ENCODE measurements at places on chromosomes 3 and 15.

DNA sequence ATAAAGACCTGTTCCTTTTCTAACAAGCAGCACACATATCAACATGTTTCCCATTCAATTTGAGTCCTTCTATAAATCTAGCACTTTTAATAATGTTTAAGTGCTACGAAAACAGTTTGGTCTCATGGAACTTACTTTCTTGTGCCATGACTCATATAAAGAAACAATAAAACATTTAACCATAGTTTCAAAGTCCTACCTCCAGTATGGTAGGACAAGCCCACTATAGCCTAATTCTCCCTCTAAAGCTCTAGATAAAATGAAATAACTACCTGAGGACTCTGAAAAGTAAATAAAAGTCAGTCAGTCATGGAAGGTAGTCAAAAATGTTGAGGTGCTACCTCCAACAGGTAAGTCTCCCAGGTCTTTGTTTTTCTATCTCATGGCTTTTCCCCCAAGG, 12.0 kb upstream of the PIK3CA start:
- no peak for DNase-seq

DNA sequence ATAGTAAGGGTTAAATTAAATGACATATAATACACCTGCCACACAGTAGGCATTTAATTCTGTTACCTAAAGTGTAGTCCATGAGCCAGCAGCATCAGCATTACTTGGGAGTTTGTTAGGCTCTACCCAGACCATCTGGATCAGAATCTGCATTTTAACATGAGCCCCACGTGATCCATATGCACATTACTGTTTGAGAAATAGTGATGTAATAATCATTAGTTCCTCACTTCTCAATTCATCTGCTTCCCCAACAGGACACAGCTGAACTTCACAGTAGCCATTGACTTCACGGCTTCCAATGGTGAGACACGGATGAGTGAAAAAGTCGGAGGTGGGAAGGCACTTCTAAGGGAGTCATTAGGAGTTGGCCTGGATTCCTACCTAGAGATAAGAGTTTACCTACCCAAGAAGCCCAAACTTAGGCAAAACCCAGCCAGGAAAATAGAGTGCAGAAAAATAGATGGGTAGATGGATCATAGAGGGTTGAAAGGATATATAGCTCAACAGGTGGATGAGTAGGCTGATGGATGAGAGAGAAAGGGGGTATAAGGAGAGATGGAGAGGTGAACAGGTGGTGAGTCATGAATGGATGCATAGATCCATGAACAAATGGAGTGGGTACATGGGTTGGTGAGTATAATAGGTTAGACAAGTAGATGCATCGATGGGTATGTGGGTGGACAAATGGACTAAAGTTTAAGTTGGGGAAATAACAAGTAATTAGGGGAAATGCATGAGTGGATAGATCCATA, 13.3 kb downstream of the CPNE9 start:
- no peak for DNase-seq

GRCh38 chr3:49831341-49831740, 17.6 kb upstream of the UBA7 start:
- no peak for DNase-seq

- DNase-seq, result no peak
Observed at GRCh38 chr3:130671545-130672312, 74.9 kb downstream of the PIK3R4 start.

GRCh38 chr15:46229263-46229662, 594.4 kb downstream of the SQOR start:
- DNase-seq, result no peak

- no peak for DNase-seq
Observed at GRCh38 chr15:69920221-69920620, 177.5 kb downstream of the TLE3 start.

- no peak for DNase-seq
Observed at GRCh38 chr3:61520966-61521628, 40.3 kb upstream of the PTPRG start.

GRCh38 chr3:42802876-42803413, 1.3 kb downstream of the HIGD1A start:
- no peak for DNase-seq

GRCh38 chr3:190532731-190533203, 18.9 kb downstream of the IL1RAP start:
- no peak for DNase-seq

GRCh38 chr15:50138391-50138790, 19.4 kb upstream of the ATP8B4 start:
- no peak for DNase-seq

DNA sequence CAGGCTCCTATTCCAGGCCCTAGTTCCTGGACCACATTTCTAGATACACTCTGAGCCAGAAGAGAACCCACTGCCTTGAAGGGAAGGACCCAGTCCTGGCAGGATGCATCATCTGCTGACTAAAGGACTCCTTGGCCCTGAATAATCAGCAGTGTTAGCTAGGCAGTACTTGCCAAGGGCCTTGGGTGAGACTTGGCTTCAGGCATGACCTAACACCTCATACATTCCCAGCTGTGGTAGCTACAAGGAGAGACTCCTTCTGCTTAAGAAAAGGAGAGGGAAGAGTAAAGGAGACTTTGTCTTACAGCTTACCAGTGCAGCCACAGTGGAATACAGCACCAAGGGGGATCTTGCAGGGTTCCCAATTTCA, 26.4 kb downstream of the PEAK1 start:
- peak; percentile 31 for DNase-seq

- DNase-seq, result peak; percentile 75
Observed at GRCh38 chr15:40941528-40942336, 11.5 kb upstream of the CHAC1 start.

DNA sequence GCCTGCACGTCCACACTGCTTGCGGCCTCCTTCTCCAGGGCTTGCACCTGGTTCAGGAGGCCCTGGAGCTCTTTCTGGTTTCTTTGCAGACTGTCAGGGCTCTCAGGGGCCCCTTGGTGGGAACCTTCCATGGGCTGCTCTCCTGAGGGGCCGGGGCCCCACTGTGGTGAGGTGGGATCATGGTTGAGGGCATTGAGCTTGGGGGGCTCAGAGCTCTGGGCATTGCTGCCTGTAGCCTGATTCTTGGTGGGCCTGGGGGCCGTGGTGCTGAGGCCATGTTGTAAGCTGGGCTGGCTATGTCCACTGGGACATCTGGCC, 7.5 kb downstream of the XIRP1 start:
- no peak for DNase-seq

GRCh38 chr15:96107916-96108315, 222.6 kb upstream of the NR2F2 start:
- DNase-seq, result peak; percentile 86

- no peak for DNase-seq
Observed at GRCh38 chr3:106552351-106553043, 683.7 kb upstream of the CBLB start.

GRCh38 chr3:160126051-160126450, 99.2 kb upstream of the C3orf80 start:
- no peak for DNase-seq

GRCh38 chr3:9015250-9015649, 52.0 kb upstream of the RAD18 start:
- DNase-seq, result no peak

DNA sequence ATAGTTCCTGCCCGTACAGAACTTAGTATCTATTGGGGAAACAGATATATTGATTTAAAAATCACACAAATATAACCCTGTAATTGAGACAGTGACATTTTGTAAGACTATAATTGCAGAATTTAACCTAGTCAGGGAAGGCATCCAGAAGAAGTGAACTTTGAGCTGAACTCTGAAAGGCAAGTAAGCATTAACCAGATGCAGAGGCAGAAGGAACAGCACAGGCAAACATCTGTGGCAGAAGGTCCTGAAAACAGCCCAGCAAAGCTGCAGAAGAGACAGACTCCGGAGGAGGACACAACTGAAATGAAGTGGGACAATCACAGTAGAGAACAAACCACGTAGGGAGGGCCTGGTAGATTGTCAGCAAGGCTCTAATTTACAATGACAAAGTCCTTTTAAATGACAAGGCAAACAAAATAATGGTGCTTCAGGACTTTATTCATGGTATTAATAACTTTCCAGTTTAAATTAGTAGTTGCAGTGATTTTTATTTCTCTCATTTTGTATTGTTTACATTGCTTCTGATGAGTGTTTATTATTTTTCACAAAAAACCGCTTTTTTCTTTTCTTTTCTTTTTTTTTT, 14.5 kb downstream of the BCL2A1 start:
- DNase-seq, result no peak

DNA sequence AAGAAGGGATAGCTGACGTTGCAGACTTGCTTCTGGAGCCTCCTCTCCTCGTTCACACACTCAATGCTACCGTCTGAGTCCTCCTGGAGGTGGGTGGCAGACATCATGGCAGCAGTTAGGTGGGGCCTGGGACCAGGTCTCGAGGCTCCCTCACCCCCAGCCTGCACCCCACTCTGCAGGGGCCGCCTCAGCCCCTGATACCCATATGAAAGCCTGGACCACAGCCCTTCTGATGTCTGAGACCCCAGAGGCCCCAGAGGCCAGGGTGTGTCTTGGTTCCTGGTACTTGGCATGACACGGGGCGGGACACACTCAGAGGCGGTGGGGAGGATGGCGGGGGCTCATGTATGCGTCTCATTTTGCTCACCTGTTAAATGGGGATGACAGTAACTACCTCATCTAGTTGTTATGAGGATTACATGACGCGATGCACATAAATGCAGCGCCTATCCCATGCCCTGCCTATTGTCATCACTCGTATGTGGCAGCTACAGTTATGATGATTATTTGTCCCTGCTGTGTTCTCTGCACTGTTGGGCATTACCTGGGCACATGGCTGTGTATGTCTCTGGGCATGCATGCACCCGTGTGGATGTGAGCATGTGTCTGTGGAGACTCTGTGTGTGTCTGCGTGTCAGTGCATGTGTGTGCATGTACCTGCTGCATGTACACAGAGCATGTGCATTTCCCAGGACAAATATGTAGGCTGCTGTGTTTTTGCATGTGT, 39.9 kb downstream of the FEM1B start:
- DNase-seq, result no peak

GRCh38 chr15:85837011-85837433, 42.3 kb upstream of the KLHL25 start:
- no peak for DNase-seq

- DNase-seq, result no peak
Observed at GRCh38 chr3:27723815-27724458, 1.8 kb upstream of the EOMES start.

DNA sequence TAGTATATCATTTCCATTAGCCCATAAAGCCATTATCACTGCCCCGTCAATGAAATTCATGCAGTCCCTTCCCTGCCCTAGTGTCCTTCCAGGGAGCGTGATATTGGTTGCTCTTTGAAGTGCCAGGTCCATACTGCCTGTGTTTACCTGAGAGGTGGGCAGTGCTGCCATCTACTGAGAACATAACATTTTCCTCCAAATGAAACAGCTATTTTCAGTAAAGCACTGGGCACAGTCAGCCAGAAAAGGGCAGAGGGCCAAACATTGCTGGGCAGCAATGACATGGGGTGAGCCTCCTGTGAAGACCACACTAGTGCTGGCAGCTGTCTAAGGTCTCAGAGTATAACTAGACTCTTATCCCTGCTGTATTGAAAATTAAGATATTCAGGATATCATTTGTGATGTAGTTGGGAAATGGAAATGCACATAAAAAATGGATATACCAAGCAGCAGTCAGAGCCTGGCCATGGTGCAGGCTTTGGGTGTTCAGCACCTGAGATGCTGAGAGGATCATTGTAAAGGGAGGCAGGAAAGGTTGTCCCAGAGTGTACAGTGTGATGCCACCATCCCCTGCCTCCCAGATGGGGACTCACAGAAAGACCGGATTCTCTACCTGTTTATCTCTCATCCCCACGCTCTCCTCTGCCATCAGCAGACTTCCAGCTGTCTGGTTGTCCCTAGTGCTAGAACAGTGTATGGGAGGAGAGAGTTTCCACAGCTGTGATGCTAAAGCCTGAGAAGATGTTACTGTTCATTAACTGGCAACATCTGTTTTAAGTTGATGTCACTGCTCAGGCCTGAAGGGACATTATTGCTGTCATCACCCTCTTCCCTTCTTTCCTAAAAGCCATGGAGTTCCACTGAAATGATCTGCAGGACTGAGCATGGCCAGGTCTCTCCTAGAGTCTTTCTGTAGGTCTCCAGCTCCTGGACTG, 108.8 kb downstream of the ARNT2 start:
- DNase-seq, result no peak

- no peak for DNase-seq
Observed at GRCh38 chr3:184260724-184261269, 556 bp downstream of the CAMK2N2 start.

GRCh38 chr3:50356553-50356952, 2.8 kb downstream of the TMEM115 start:
- DNase-seq, result no peak

- peak; percentile 38 for DNase-seq
Observed at GRCh38 chr3:111584744-111585143, 10.4 kb downstream of the ZBED2 start.

DNA sequence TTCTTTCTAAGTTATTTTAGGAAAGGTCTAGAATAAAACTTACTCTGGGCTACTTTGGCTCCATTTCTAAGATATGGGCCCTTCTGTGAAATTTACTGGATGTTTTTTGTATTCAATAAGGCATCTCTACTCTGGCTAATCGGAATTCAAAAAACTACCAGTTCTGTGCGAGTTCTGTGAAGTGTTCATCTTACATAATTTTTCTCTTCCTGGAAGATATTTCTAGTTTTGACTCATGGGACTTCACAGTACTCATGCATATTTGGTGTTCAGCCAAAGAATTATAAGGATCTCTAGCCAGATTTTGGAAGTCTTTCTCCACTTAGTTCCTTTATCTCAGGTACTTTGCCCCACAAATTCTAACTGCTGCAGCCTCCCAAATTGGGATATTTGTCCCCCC, 46.4 kb upstream of the MBNL1 start:
- peak; percentile 83 for DNase-seq

Measured in fibroblast of upper back skin (primary cell).